ENCODE measurements at places on chromosomes 13 and 19. TPM values are rescaled to one million over a fixed set of nuclear protein-coding genes. Genes with fewer than 3 reads are reported as not detected.

DNA sequence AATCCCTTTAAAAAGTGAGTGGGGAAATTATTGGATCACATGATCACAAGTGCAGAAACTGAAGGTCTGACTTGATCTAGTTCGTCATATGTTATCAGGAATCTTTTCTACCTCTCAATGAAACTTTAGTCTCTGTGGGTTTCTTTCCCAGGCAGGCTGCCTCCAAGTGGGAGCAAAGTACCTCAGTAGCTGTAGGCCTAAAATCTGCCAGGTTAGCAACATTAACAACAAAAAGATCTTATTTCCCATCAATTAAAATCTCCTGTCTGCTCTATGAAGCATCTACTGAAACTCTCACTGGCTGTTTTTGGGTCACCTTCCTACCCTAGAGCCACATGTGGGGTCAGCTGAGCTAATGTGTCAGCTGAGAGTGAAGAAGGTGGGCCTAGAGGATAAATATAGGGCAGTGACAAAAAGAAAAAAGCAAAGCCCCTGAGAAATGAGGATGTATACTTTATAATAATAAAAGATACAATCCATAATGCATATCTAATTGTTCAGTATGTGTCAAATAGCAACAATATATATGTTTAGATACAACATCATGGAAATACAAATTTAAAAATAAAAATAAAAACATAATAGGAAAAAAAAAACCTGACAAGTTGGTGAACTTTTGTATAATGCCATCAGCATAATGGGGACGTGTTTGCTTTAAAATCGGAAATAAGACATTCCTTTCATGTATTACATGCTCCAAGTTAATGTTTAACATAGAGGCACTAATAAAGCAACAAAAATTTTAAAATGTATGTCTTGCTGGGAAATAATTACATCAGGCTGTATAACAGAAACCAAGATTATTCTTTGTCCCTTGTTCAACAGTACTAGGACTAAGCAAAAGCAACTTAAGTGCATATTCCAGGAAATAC is 141.1 kb downstream of the GPC5 start:
- DNase-seq, result no peak

DNA sequence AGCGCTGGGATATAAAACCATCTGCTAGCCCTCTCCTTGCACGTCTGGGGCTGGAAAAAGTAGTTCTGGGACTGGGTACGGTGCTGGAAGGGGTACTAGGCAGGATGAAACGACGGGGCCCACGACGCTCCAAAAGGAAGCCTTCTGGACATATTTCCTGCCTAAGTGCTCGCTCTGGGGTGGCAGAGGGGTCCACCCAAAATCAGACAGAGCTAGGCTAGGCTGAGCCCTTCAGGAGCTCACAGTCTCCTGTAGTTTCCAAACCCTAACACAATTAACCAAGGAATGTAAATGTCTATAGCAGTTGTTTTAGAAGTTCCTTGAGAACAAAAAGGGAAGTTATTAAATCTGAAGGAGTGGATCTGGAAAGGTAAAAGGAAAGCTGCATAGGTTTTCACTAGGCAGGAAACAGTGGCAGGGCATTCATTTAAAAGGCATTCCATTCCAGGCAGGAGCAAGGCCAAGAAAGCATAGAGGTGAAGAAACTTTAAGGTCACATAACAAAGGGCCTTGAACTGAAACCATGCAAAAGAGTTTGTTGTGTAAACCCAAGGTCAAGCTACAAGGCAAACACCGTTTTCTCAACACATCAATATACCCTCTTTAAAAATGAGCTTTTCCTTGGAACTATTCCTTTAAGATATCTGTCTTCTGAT is 634 bp upstream of the DIAPH3 start:
- no peak for DNase-seq

GRCh38 chr19:34505321-34506025 is 23.9 kb downstream of the WTIP start:
- DNase-seq, result no peak

- DNase-seq, result no peak
These were observed 84.0 kb downstream of the GPC5 start for GRCh38 chr13:91482427-91482826.

The CEACAM16 gene
- 1.0 TPM for polyA plus RNA-seq

The ZNF565 gene
- 6.7 TPM for polyA plus RNA-seq

DNA sequence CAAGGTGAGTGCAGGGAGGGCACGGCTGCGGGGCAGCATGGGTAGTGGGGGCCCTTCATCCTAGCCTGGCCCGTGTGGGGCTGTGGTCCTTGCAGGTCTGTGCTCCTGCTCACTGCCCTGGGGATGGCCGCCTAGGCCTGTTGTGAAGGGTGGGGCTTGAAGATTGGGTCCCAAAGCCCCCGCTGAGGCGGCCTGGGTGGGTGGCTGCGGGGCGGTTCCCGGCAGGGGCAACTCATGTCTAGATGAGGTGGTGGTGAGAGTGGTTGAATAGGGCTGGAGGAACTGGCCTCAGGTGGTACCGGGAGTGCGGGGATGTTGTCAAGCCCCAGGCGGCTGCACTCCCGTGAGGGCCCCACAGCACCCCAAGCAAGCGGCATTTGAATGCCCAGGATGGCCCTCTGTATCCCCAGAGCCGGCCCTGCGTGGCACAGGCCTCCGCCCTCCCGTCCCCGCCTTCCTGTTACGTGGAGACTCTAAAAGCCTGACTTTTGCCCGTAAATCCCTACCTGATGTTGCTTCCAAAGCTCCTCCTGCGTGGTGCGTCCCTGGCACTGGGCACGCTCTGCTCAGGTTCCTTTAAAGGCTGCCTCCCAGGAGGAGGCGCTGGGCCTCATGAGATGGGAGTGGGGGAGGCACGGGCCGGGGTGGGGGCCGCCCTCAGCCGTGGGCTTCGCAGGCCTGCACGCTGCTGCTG is 15.0 kb downstream of the SPPL2B start:
- no peak for DNase-seq

The ARL11 gene
- 0.37 TPM for polyA plus RNA-seq

DNA sequence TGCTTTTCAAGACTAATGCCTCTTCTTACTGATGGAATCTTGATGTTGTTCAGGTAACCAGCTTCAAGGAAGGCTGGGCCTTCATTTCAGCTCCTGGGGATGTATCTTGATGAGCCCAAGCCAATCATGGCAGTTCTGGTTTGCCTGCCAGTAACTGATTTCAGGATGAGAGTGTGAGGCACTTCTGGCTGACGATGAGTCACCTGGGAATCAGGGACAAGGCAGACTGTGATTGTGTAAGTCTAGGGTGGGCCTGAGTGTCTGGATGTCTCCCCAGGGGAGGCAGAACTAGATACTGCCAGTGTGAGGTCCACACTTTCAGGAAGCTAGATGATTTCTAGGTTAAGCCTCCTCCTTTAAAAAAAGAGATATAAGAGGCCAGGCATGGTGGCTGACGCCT is 77.3 kb upstream of the KL start:
- DNase-seq, result no peak

DNA sequence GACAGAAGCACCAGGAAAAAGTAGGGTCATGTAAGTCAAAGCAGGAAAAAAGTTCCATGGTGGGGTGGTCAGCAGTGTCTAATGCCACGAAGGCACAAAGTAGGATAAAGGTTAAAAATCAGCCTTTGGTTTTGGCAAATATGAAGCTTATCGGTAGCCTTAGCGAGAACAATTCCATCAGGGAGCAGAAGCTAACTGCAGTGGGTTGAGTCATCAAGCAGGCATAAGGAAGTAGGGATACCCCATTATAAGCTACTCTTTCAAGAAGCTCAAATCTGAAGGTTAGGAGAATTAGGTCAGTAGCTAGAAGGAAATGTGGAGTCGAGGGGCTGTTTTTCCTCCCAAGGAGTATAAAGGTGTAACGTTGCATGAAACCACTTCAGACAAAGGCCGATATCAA is 57.5 kb upstream of the USPL1 start:
- no peak for DNase-seq

GRCh38 chr19:35345671-35346111 is 2.0 kb upstream of the FFAR1 start:
- no peak for DNase-seq

DNA sequence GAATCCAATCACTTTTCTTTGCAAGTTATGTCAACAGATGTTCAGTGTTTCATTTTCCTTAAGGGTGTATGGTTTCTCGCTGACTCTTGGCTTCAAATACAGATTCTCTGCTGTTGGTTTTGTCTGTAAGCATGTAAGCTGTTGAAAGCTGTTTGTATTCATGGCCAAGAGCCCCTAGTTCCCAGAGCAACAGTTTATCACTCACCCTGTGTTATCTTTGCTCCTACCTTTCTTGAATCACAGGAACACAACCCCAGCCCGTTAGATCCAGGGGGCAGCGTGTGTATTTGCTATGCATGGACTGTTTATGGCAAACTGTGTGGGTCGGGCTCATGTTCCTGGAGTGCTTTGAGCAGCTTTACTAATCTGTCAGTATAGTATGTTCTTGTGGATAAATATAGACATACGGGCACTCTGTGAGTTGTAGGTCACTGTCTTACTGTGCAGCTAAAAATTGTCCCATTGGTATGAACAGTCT is 28.9 kb downstream of the FRY start:
- no peak for DNase-seq

The ADAMTSL5 gene
- 17.0 TPM for polyA plus RNA-seq

DNA sequence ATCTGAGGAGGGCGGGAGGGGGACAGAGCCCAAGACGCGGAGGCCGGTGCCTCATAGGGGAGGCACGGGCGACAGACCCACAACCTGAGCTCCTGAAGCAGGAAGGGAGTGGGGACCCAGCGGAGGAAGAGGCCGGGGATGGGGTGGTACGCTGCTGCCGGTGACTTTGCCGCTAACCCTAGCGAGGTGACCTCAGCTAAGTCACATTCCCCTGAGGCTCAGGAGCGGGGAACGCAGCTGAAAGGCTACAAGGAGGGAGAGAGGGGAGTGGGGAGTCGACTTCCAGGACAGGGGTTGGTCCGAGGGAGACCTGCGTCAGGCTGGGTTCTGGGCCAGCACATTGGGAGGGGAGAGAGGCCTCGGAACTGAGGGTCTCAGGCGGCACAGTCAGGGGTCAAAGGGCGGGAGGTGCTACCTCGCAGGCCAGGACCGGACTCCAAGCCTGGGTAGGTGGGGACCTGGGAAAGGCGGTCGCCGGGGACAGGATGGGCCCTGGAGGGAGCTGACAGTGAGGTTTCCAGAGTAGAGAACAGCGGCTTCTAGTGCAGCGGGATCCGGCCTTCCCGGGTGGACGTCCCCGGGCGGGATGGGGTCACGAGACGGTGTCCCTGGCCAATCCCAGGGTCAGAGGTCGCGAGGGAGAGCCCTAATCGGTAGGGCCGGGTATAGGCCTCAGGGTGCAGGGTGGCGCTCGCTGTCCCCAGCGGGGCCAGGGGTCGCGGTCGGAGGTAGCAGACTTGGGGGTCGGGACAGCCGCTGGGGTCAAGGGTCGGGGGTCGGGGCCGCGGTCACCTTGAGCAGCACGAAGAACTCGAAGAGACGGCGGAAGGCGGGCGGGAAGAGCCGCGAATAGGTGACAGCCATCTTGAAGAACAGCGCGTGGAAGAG is 699 bp downstream of the TMEM259 start:
- no peak for DNase-seq

The CGB8 gene
- not detected for polyA plus RNA-seq

- DNase-seq, result no peak
These were observed 106.0 kb downstream of the USP12 start for GRCh38 chr13:27065582-27065981.

DNA sequence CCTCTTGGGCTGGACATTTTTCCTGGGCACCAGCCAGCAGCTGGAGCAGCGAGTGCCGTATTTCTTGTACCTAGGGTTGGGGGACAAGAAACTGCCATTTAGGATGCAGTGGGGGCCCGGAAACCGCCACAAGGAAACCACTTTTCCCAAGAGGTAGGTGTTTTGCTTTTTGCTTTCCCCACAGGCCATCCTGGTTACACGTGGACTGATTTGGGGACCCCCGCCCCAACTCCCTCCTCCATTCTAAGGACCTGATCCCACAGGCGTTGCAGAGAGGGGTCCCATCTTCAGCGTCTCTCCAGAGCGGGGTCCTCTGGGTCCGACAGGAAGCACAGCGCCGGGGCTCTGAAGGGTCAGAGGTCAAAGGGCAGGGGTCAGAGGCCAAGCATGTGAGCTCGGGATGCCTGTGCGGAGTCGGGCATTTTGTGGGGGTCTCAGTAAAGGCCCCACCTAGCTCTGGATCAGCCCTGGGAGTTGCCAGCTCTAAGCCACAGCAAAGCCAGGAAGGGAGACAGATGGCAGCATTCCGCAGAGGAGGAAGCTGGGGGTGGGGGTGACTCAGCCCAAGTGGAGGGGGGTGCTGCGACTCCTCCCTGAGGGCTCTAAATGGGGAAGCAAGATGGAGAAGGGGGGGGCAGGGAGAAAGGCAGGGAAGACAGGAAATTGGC is 4.3 kb downstream of the ZGLP1 start:
- no peak for DNase-seq

GRCh38 chr19:13132471-13133180 is 14.6 kb downstream of the NACC1 start:
- DNase-seq, result no peak

The CACNA1A gene
- 1.8 TPM for polyA plus RNA-seq

GRCh38 chr13:27367570-27367969 is 56.8 kb upstream of the GTF3A start:
- no peak for DNase-seq

The FCAR gene
- 0.35 TPM for polyA plus RNA-seq

- no peak for DNase-seq
These were observed 89.9 kb downstream of the STK24 start for GRCh38 chr13:98487016-98487415.

DNA sequence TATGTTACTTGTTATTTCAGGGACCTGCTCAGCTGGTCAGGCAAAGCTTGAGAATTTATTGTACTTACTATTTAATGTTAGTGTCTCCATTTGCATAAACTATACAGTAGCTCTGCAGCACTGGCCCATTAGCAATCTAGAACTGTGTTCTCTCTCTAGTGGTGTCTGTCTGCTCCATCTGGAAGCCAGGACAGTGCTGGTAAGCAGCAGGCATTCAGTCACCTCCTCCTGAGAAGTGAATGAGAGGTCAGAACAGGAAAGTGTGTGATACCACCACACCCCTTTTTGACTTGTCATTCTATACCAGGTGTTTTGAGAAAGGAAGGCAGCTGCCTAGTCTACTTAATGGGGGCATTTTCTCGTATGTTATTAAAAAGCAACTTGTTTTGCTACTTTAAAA is 3.9 kb downstream of the COG3 start:
- DNase-seq, result no peak

The CAMSAP3 gene
- polyA plus RNA-seq, result 0.45 TPM

GRCh38 chr19:35077411-35078223 is 36.1 kb downstream of the HPN start:
- DNase-seq, result no peak

The ISYNA1 gene
- polyA plus RNA-seq, result 231 TPM

- DNase-seq, result no peak
These were observed 501 bp downstream of the APLP1 start for GRCh38 chr19:35868823-35869326.
